Sigmoid colon (tissue), 7 donors: ENCODE measurements at places on chromosomes 13 and 19. TPM values are rescaled to one million over a fixed set of nuclear protein-coding genes. Genes with fewer than 3 reads are reported as not detected.

DNA sequence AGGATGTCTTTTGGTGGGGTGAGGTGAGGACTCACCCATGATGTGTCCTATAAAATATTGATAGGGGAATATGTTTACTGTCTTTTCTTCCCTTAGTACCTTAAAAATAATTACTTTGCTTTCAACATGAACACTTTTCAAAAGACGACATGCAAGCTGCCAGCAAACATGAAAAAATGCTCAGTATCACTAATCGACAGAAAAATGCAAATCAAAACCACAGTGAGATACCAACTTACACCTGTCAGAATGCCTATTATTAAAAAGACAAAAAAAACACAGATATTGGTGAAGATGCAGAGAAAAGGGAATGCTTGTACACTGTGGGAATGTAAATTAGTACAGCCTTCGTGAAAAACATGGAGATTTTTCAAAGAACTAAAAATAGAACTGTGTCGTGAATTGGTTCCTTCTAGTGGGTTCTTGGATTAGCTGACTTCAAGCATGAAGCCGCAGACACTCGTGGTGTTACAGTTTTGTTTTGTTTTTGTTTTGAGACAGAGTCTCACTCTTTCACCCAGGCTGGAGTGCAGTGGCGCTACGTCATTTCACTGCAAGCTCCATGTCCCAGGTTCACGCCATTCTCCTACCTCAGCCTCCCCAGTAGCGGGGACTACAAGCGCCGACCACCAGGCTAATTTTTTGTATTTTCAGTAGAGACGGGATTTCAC is 160.9 kb downstream of the FGF9 start:
- H3K4me3 ChIP-seq, result no peak overlapping the region
- H3K36me3 ChIP-seq, result no peaks in the 10 kb centered on the region
- no peaks in the 10 kb centered on the region for H3K4me1 ChIP-seq
- no peak overlapping the region for H3K27ac ChIP-seq
- H3K27me3 ChIP-seq, result no peaks in the 10 kb centered on the region

- peak overlapping the region; percentile 94 for H3K27ac ChIP-seq
Measured at GRCh38 chr19:1131718-1132551, 28.1 kb downstream of the GPX4 start.

The ATP8B3 gene
- 0.96 TPM for polyA plus RNA-seq

- H3K27ac ChIP-seq, result peak overlapping the region; percentile 52
- no peak overlapping the region for H3K4me3 ChIP-seq
- no peaks in the 10 kb centered on the region for H3K36me3 ChIP-seq
- H3K27me3 ChIP-seq, result peaks cover 27% of the 10 kb centered on the region
- H3K4me1 ChIP-seq, result no peaks in the 10 kb centered on the region
Measured at GRCh38 chr19:752652-753517, 2.0 kb downstream of the MISP start.

- no peak overlapping the region for H3K27ac ChIP-seq
- no peaks in the 10 kb centered on the region for H3K27me3 ChIP-seq
- no peak for DNase-seq
- H3K36me3 ChIP-seq, result no peaks in the 10 kb centered on the region
Measured at GRCh38 chr13:84126671-84127171, 244.4 kb upstream of the SLITRK1 start.

The SIGLEC8 gene
- polyA plus RNA-seq, result 1.9 TPM

DNA sequence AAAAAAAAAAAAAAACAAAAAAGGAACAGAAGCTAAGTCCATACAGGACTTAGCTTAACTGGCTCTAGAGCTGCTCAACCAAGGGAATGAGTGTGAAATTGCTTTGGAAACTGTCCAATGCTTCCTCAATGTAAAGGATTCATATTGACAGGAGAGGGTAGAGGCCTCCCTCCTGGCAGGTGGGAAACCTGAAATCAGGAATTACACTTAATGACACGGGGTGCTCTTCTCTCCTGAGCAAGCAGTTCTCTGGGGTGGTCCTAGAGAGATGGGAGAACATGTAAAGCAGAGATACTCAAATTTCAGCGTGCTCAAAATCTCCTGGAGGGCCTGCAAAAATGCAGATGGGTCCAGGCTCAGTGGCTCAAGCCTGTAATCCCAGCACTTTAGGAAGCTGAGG is 3.6 kb upstream of the MAG start:
- H3K4me1 ChIP-seq, result no peaks in the 10 kb centered on the region
- no peaks in the 10 kb centered on the region for H3K36me3 ChIP-seq
- H3K4me3 ChIP-seq, result no peak overlapping the region

DNA sequence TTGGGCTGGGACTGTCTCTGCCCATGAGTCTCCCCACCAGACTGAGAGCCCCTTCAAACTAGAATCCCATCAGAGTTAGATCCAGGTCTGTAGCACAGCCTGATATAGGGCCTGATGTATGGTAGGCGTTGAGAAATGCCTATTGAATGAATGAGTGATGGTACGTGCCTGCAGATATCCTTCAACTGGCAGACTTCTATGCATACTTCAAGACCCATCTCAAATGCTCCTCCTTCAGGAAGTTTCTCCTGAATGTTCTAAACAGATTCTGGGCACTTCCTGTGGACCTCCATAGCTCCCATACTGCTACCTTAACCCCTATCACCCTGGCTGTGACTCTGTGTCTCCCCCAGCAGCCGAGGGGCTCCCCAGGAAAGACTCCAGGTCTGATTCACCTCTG is 48.2 kb downstream of the KCNC3 start:
- H3K4me3 ChIP-seq, result no peak overlapping the region
- H3K36me3 ChIP-seq, result no peaks in the 10 kb centered on the region
- H3K4me1 ChIP-seq, result no peaks in the 10 kb centered on the region
- H3K27ac ChIP-seq, result no peak overlapping the region
- no peak for DNase-seq

The CD22 gene
- polyA plus RNA-seq, result 0.69 TPM

The TRAPPC6A gene
- polyA plus RNA-seq, result 66.1 TPM
